ENCODE measurements at places on chromosomes 5 and 9.

GRCh38 chr9:126148994-126149393 is 177.6 kb upstream of the MVB12B start:
- no peak for DNase-seq

GRCh38 chr5:170597109-170597751 is 93.4 kb downstream of the KCNIP1 start:
- no peak for DNase-seq

GRCh38 chr9:35910613-35911359 is 1.5 kb downstream of the SPAAR start:
- no peak for DNase-seq

DNA sequence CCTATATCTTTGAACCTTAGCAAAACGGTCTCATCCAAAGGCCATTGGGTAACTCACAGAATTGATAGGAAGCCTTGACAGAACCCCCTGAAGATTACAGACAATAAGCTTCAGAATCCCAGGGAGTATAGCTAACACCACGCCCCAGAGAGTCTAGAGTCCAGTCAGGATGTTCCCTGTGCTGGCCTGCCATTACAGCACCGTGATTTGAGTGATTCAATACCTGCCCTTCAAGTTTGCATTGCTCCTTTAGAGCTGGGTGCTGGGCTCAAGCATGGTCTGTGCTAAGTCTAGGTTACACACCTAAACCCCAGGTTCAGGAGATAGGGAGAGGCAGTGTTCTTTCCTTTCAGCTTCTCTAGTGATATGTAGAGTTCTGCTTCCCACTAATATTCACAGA is 90.5 kb downstream of the RASEF start:
- no peak for DNase-seq

- peak; percentile 13 for DNase-seq
These were observed 45.9 kb upstream of the KCNMB1 start for GRCh38 chr5:170434966-170435605.

DNA sequence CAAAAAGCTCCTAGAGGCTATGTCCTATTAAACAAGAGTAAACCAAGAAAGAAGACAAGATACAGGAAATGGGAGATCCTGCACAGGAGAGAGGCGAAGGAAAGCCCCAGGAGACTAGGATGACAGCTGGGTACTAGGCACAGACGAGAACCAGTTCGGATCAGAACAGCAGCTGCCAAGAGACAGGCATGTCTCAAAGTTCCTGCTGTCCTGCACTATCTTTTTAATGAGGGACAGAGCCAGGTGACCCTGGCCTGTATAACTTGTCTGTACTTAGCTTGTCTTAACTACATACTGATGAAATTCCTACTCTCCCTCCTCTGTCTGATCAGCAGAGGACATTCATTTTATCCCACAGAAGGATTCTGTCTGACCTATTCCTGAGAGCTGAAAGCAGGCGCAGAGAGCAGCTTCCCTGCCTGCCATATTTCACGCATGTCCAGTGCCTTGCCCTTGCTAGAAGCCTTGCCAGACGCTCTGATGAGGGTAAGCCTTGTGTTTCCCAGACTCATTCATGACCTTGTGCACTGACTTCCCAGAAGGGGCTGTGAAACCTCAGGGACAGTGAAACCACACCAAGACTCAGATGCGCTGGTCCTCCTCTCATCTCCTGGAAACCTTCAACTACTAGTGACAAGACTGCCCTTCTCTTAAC is 24.7 kb downstream of the TSC1 start:
- DNase-seq, result no peak

GRCh38 chr5:150286820-150287219 is 2.8 kb downstream of the CAMK2A start:
- DNase-seq, result no peak

GRCh38 chr5:117131876-117132275 is 557.3 kb upstream of the SEMA6A start:
- DNase-seq, result no peak

- no peak for DNase-seq
These were observed 46.5 kb upstream of the FKTN start for GRCh38 chr9:105511446-105511845.

GRCh38 chr9:7318920-7319319 is 480.7 kb downstream of the DMAC1 start:
- no peak for DNase-seq
